ENCODE measurements at places on chromosomes 5 and 9.

DNA sequence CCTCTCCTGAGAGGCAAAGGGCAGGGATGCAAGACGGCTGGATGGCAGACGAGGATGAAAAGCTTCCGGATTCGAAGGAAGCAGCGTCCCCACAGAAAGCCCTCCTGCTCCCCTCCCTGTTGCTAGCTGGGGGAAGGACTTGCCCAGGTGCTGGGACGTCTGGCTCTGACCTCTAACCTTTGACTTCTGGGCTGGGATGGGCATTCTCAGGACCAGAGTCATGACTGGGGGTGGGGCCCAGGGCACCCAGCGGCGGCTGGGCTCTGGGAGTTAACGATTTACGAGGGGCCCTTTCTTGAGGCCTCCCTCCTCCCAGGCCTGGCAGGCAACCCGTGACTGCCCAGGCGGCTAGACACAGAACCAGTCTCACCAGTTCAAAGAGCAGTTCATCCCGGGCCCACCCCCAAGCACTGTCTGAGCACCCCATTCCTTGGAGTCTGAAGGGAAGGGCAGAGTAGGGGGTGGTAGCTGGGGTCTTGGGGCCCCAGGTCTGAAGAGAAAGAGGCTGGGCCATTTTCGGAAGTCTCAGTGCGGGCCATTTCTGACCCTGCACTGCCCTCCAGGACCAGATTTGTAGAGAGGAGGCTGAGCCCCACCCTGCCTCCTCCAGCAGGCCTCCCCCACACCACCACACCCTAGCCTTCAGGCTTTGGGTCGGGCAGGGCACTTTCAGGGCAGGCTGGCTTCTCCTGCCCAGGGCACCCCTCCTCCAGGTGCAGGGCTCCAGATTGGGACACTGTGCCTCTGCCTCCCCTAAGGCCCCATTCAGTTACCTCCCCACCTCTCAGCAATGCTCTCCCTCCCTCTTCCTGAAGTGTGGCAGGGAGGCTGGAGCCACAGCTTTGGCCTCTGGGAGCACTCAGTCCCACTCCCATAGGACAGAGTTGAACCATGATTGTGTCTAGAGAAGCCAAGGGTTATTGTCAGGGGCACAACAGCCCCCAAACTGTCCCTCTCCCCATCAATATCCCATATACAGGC is 5.0 kb upstream of the CXXC5 start:
- DNase-seq, result peak; percentile 16

DNA sequence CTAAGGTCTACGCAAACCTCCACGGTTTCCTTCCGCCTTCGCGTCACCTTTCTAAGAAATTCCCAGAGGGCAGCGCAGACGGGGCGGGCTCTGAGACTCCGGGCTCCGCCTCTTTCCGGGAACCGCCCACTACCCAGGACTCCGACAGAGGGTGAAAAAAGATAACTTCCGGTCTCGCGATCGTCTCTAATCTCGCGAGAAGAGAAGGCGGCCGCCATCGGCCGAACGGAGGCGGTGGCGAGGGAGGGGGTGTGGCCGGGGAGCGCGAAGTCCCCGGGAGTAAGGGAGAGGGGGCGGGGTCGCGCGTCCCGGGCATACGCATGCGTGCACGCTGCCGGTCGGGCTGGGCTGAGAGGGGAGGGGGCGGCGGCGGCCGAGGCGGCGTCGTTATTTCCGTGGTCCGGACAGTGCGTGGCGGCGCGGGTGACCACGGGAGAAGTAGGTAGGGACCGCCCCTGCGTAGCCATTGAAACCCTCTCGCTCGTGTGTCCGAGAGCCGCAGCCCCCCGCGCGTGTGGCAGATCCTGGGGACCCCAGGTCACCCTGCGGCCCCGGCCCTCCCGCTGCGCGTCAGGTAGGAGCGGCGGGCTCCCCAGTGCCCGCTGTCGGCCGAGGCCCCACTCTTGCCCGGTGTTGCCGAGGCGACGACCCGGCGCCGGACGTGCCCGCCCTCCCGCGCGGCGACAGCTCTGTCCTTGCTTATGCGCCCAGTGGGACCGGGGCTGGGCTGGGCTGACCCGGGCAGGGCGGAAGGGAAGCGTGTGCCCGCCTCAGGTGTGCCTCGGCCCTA is at the start of gene NAA35:
Gene NAA35, plus strand, starts transcription at position 315 of the 790 bp plus-strand sequence. CDS start 1,014 bp downstream, outside the sequence.
- peak; percentile 99 for DNase-seq

DNA sequence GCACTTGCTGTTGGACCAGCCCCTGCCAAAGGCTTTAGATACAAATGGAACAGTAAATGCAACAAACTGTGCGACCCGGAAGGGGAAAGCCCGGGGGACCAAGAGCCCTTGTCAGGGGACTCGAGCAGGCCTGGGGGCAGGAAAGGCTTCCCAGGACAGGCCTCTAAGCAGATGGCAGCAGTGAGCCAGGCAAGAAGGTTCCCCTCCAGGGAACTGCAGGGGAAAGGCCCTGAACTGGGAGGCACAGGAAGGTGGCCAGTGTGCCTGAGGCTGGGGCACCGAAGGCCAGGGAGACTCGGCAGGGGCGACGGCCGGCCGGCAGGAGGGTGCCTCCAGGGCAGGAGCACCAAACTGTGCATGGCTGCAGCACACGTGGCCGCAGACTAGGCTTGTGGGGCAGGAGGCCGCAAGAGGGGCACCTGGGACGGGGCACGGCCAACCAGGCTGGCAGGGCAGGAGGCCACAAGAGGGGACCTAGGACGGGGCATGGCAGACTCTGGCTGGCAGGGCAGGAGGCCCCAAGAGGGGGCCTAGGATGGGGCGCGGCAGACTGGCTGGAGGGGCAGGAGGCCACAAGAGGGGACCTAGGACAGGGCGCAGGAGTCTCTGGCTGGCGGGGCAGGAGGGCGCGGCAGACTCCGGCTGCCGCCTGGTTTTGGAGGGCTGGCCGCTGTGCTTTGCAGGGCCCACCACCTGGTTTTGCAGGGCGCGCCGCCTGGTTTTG is 10.0 kb downstream of the VAV2 start:
- DNase-seq, result no peak

DNA sequence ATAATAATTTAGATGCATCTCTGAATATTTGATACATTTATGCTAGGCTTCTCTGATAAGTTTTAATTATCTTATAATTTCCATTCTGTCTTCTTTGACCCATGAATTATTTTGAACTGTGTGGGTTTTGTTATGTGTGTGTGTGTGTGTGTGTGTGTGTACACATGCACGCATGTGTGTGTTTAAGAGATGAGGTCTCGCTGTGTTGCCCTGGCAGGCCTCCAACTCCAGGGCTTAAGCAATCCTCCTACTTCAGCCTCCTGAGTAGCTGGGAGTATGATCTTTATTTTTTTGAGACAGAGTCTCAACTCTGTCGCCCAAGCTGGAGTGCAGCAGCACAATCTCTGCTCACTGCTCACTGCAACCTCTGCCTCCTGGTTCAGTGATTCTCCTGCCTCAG is 75.4 kb downstream of the NDUFAF2 start:
- DNase-seq, result no peak

DNA sequence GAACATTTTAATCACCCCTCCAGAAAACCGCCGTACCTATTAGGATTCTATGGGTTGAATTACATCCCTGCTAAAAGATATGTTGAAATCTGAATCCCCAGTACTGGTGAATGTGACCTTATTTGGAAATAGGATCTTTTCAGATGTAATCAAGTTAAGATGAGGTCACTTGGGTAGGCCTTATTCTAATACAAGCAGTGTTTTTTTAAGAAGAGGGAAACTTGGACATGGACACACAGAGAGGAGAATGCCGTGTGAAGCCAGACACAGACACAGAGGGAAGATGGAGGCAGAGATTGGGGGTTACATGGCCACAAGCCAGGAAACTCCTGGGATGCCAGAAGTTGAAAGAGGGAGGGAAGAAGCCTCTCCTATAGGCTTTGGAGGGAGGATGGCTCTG is 183.5 kb downstream of the GNA14 start:
- DNase-seq, result no peak

DNA sequence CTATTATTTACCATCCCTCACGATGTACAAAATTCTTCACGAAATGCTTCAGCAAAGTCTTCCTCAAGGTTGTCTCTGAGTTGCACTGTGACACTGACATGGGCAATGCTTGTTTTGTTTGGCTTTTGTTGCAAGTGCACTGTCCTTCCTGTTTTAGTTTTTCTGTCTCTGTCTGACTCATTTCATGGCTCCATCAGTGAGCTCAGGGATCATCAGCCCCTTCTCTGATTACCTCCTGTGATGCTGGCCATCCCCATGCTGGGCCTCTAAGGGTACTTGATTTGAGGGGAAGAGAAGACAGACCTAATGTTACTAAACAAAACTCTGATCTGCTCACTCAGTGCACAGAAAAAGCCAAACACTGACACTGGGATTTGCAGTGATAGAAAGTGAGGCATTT is 37.6 kb upstream of the STX17 start:
- DNase-seq, result no peak

- DNase-seq, result no peak
These were observed 6.8 kb downstream of the TRIM7 start for GRCh38 chr5:181198106-181198685.

DNA sequence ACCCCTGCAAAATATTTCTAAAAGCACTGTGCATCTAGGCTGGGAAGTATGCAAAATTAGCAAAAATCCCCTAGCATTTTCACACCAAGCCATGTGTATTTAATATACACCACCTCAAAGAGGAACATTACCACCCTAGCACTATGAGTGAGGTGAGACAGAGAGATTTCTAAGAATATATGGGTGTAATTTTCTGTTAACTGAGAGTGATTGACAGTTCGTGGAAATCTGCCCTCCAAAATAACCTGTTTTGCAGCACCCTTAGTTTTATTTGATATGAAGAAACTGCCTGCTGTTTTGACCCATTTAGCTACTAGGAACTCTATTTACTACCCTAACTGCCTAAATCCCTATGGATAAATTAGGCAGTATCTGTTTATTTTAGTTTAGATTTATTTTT is 64.2 kb upstream of the CDKN2B start:
- DNase-seq, result no peak

DNA sequence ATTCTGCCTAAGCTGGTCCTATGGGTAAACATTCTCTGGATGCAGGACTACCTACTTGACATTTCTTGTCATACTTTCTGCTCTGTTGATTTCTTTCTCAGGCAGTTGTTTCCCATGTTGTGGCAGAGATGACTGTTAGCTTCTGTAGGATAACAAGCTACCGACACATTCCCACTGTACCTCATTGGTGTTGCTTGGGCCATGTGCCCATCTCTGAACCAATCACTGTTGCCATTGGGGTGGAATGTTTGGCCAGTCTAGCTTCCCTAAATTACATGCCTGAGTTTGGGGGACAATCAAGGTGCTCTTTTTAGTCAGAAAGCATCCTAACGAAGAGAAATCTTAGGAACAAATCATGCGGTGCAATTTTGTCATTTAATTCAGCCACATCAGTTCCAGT is 212.0 kb downstream of the KDM4C start:
- no peak for DNase-seq

GRCh38 chr5:117188211-117188610 is 613.6 kb upstream of the SEMA6A start:
- no peak for DNase-seq

- no peak for DNase-seq
These were observed 30.8 kb downstream of the NAA35 start for GRCh38 chr9:85971731-85972130.

GRCh38 chr5:69312459-69313160 is 20.0 kb downstream of the CCDC125 start:
- DNase-seq, result no peak

- no peak for DNase-seq
These were observed 65.1 kb downstream of the GNA14 start for GRCh38 chr9:77582961-77583576.

All from activated T-cell treated with anti-CD3 and anti-CD28 coated beads, Interleukin-2, amount 50 U/mL, for 1 hour (primary cell).